ENCODE measurements at places on chromosomes 5 and 9.

- DNase-seq = peak; percentile 95
Measured at GRCh38 chr9:97632248-97632984, 752 bp downstream of the TSTD2 start.

- DNase-seq = no peak
Measured at GRCh38 chr5:19733612-19734495, 254.1 kb downstream of the CDH18 start.

DNA sequence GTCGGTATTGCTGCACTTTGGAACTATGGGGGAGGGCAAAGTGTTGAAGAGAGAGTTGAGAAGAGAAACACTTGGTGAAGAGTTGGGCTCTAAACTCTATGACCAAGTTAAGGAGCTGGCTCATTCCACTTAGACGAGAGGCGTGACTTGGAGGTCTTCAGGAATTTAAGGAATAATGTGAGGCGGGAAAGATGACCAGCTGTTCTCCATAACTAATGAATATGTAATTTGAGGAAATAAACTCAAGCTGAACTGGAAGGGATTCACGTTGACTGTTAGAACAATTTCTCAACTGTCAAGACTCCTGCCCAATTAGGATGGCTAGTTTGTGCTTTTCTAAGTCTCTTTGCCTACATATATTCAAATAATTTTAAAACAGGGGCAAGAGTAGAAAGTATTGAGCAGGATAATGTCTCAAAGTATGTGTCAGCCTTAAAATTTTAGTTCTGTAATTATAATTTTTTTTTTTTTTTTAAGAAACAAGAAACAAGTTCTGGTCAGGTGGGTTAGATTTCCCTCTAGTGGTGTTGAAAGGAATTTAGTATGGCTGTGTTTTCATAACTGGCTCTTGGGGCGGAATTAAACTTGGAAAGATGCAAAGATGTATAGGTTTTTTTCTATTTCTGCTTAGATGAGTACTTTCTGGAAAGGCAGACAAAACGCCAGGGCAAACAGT, 33.4 kb downstream of the TMEM252 start:
- peak; percentile 12 for DNase-seq

DNA sequence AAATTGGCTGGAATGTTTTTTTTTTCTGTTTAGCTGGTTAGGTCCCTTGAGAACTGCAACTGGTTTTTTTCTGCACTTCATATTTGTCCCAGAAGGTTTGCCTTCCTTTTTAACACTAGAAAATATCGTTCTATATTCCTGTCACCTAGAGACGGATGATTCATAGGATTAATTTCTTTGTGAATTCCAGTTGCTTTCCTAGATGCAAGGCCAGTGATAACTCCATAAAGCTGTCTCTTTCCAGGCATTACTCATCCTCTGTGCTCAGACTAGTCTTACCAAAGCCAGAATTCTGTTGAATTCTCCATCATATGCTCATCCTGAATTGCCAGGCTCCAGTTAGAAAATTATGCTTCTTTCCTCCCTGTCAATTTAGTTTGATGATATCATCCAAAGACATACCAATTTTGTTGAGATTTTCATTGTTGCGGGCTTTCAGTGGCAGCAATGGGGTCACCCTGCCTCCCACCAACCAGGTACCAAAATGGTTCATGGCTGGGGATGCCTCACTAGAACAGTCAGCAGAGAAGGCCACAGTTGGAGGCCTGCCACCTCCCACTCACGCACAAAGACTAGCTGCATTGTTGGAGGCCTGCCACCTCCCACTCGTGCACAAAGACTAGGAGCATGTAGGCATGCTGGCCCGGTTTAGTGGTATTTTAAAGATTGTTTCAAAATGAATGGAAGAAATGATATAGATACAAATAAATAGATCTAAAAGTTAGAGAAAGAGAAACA, 8.5 kb downstream of the BAAT start:
- DNase-seq = no peak

GRCh38 chr9:3586066-3586465, 60.3 kb upstream of the RFX3 start:
- no peak for DNase-seq

DNA sequence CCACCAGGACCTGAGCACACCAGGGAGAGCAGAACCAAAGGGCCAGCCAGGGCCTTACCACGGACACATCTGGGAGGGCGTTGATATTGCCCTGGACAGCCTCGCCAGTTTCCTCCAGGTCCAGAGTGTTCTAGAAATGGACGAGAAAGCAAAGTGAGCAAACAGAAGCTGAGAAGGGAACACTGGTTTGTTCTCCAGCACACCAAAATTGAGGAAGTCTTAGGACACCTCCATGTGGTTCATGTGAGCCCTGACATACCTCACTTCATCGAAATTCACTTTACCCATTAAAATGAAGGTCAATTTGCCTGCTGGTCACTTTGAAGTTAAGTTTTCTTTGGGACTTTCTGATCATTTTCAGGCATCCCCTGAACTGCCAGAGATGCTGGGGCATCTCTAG, 20.1 kb upstream of the AKNA start:
- no peak for DNase-seq

- no peak for DNase-seq
Measured at GRCh38 chr5:169011451-169011850, 289.5 kb downstream of the SLIT3 start.

DNA sequence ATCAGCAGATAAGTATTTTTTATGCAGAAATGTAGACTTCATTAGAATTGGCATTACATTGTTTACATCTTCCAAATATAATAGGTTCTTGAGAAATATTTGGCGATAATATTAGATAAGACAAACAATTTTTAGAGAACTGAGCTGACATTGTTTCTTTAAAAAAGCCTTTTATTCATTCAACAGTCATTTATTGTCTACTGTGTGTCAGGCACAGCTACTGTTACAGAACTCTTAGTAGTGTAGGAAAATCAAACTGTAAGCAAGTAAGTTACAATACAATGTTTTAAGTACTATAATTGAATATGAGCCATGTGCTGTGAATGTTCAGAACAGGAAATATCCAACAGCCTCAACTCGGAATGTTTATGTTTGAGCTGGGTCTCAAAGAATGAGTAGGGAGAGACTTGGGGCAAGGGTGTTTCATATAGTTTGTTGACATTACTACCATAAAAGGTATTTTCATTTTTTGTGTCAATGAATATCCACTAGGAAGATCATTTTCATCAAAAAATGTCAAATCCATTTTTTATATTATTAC, 114.0 kb downstream of the CDC42SE2 start:
- DNase-seq = no peak

- no peak for DNase-seq
Measured at GRCh38 chr5:162096448-162096847, 28.9 kb downstream of the GABRG2 start.

Measured in erythroblast (primary cell).